ENCODE measurements at places on chromosomes 4 and X.

DNA sequence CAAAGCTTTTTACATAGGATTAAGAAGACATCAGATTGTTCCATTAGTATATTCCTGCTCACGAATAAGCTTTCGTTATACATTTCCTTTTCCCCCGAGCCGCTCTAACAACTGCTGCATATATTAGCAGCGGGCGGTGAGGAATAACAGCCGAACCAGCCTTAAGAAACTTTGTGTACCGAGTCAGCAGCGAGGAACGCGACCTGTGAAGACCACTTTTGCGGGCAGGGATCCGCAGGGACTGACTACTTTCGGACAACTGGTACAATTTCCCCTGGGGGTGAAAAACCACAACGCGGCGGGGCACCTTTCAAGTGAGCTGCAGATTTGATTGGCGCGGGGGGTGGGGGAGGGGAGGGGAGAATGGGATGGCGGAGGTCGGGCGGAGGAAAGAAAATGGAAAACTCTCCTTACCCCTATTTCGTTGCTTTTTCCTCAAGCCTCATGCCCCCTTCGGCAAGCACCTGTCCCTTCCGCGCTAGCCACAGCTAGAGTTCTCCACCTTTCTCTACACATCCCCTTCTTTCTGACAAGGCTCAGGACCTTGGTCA is 5.9 kb upstream of the PITX2 start:
- no peak for DNase-seq

DNA sequence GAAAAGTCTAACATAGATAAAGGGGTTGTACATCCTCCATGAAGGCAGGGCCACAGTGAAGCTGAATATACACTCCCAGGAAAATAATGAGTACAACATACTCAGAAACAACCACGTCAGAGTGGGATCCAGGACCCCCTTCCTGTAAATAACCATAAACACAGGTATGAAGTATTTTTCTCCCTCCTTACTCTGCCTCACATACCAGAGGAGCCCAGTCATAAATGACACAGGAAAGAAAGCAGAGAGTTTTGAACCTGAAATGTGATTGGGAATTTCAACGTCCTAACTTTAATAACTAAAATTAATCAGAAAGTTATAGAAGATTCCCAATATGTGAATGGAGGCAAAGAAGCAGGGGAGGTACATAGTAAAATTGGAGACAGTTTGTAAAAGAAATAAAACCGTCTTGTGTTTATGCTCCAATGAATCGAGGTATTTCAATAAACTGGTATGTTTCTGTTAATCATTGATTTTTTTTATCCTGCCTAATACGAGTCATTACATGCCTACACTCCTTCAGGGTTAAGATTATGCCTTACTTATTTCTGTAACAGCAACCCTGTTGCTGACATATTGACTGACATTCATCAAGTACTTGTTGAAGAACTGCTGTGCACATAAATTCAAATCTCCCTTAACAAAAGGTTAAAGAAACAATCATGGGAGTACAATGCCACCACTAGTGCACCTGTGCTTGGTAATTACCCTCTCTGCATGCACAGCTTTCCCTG is 431.3 kb downstream of the KCNIP4 start:
- no peak for DNase-seq

GRCh38 chrX:71871367-71871766 is 39.3 kb upstream of the NHSL2 start:
- no peak for DNase-seq

DNA sequence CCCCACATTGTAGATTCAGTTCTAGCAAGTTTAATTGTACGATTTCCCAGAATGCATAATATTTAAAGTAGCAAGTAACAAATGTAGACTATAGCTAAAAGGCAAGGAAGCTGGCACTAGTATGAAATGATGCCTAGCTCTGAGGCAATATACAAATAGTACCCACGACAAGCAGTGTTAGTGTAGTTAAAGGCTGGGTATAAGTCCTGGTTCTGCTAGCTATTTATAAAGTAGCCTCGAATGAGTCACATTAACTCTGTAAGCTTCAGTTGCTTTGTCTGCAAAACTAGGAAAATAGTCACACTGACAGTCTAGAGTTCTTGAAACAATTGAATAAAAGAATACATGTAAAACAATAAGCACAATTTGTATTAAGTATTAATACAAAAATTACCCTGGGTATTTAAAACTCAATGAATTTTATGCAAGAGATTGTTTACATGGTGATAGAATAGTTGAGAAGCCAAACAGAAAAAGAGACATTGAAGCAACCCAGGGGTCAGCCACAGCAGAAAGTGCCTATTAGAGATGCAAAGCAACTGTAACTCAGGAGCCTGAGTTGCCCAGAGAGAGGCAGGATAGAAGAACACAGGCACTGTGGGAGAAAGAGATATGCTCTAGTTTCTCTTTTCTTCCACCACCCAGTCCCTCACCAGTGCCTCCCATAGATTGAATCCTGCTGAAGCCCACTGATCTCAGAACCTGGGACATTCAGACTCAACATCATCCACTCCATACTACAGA is 949.0 kb downstream of the C4orf33 start:
- no peak for DNase-seq

DNA sequence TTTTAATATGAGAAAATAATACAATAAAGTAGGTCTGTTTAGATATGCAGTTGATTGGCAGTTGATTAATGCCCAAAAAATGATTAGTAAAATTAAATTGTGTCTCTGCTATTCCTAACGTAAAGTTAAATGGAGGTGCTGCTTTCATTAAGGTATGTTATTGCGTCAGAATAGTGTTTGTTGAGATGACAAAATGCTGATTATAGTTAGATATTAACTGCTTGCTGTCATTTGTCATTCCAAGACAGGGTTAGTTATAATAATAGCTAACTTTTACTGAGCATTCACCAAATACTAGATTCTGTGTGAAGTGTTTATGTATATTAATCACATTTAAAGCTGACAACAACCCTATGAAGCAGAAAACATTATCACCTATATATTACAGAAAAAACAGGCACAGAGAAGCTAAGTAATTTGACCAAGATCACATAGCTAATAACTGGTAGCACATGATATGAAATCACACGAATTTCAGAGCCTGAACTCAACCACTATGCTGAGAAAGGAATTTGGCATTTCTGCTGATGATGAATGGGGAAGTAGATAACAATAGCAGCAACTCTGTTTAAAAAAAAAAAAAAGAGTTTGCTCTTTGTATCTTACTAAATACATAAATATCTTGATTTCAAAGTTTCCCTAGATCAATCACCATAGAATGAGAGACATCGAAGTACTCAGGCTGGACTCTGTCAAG is 59.7 kb upstream of the WDR44 start:
- DNase-seq = no peak

DNA sequence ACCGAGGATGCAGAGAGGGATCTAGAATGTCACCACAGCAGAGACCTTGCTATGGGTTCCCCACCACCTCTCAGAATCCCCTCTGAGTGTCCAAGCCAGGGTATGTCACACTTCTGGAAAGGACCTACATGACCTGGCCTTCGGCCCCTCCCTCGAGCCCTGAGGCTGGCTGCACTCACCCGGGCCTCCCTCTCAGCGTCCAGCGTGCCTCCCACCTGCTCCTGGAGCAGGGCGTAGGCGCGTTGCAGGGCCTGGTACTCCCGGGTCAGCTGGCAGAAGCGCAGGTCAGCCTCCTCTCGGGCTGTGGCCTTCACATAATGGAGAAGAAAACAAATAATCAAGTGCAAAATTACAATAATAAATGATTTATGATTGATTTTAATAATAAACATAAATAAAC is 43.9 kb upstream of the C4orf50 start:
- DNase-seq = no peak

DNA sequence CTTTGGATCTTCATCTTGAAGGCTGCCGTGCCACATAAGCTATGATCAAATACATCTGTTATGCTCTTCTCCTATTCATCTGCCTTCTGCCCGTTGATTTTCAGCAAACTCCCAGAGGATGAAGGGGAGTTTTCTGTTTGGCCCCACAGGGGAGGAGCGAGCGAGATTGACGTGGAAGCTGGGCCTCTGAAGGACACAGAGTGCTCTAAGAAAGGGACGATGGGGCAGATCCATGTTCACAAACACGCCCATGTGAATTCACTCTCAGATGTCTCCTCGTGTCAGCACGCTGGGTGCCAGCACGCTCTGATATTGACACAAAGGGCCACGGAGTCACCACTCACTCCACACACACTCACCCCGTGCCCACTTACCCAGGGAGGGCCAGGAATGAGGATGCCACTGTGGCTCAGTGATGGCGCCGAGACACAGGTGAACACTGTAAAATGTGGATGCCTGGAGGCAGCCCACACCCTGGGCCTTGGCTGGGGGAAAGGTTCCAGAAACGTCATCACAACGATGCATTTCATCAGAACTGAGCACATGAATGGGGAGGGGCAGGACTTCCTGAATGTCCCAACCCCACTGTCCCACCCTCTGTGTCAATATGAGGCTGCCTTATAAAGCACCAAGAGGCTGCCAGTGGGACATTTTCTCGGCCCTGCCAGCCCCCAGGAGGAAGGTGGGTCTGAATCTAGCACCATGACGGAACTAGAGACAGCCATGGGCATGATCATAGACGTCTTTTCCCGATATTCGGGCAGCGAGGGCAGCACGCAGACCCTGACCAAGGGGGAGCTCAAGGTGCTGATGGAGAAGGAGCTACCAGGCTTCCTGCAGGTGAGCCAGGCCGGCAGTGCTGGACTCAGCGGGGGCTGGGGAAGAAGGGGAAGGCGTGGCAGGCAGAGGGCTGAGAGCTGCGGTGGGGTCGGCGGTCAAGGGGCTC is at the start of gene S100P:
TSS of gene S100P (plus strand) at position 648 of the 946 bp plus-strand sequence. CDS start at position 703, 55 bp downstream.
- no peak for DNase-seq

- peak; percentile 8 for DNase-seq
These were observed 118.4 kb downstream of the ASB9 start for GRCh38 chrX:15151267-15152186.

DNA sequence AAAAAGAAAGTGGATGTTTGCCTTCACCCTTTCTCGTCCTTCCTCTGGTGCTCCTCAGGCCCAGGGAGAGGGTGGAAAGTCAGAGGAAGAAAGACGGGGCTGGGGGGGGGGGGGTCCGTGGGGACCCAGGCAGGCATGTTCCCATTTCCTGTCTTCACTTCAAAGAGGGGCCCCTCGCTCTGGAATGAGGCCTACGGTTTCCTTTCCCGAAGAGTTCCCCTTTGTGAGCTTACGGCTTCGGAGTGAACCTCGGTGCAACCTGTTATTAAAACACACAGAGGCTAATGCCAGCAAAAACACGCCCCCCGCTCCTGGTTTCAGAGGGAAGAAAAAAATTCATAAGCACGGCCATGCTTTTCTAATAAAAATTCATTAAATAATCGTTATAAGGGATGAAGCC is 40.1 kb downstream of the SHOX start:
- DNase-seq = no peak

DNA sequence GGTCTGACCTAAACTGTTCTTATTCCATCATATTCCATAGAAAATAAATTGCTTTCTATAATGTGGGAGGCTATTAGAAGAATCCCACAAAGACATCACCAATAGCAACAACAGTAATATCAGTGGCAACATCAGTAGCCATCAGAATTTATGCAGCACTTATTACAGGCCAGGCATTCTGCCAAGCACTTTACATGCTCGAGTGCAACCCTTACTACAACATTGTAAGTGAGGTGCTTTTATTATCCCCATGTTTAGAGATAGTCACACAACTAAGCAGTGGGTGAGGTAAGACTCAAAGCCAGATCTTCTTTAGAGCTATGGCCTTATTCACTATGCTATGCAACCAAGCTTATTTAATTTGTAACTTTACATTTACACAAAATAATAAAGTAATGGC is 317.1 kb upstream of the BMP3 start:
- no peak for DNase-seq

GRCh38 chrX:114581528-114582263 is 2.2 kb upstream of the HTR2C start:
- DNase-seq = no peak

DNA sequence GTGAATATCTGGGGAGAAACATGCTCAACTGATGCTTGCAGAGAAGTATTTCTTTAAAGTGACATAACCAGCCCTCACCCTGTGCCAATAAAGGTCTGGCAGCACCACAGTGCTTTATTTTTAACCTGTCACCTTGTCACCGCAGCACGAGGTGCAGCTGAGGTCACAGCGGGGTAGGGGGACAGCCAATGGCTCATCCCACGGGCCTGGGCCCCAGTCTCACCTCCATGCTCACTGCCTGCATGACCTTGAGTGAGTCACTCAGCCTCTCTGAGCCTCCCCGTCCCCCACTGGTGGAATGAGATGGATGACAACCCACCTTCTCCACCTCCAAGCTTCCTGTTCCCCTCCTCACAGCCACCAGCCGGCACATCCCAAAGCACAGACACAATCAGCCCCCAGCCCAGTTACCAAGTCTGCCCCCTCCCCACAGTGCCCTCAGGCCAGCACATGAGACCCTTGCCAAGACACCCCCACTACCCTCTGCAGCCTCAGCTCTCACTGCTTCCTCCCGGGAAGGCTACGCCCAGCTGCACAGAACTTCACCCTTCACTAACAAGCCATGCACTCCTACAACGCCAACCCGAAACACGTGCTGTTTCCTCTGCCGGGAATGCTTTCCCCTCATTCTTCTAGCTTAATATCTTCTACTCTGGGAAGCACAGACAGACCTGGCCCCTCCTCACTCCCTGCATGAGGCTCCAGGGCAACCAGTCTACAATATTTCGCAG is 24.9 kb upstream of the MAN2B2 start:
- DNase-seq = no peak

DNA sequence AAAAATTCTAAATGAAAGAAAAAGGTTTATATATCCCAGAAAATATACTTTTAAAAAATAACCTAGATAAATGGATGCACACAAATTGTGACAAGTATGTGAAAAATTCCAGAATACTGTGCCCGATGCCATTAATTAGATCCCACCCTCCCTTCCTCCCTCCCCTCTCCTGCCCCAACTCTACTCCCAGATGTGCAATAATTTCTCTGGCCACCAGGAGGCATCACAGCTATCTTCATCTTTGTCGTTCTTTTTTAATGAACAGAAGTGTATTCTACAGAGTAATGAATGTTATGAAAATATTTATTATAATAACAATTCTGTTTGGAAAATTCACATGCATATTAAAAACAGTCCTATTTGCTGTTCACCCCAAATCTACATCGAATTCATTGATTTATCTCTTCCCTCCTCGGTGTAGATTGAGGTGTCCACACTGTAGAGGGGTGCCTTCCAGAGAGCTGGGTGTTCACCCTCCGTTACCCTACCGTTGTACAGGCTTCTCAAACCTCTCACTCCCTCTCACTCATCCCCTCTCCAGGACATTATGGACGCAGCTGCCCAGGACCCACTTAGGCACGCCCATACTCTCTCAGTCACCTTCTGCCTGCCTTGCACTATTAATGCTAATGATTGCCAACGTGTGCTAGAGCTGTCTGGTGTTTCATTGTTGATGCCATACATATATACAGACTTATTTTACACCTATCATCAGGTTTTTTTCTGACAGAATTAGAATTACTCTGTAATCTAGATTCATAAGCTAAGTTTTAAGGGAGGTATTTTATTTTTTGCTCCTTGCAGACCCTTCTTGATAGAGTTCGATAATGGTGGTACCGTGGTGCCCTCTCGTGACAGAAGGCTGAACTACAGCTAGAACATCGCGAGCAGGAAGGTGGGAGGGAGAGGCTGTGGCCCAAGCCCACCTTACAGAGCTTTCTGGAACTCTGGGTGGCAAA is 14.1 kb downstream of the RAB40AL start:
- DNase-seq = peak; percentile 19

- no peak for DNase-seq
These were observed 1136.6 kb downstream of the FAT4 start for GRCh38 chr4:126451237-126451873.
